ENCODE measurements at places on chromosomes 7 and 10.

- DNase-seq: no peak
These were observed 103.6 kb downstream of the VIPR2 start for GRCh38 chr7:159040912-159041711.

DNA sequence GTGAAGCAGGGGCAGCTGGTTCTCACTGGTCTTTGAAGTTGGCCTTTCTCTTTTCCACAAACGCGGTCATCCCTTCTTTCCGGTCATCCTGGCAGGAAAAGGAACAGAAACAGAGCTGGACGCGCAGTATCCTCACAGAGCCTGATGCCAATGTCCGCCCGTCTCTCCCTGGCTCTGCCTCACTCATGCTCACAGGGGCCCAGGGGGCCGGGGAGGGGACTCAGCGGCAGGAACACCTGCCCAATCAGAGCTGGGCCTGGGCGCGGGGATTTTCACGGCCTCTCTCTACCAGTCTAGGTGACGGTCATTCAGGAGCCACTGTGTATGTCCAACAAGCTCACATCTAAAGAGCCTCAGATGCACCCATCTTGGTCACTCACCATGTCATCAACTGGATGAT, 5.0 kb upstream of the FUOM start:
- no peak for DNase-seq

DNA sequence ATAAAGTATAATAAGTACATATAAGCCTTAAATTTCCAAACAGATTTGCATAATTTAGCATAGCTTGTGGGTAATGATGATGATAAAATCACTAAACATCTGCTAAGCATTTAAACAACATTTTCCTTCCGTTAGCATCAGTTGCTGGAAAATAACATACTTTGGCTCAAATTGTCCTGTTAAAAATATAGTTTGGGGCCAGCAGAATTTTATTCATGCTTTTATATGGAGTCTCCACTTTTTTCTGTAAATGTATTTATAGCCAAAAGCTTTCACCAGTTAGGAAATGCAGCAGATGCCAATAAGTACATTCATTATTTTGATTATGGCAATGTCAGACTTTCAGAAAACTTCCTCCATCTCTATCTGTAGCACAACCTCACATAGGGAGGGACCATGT, 107.2 kb downstream of the CNTNAP2 start:
- DNase-seq: no peak

DNA sequence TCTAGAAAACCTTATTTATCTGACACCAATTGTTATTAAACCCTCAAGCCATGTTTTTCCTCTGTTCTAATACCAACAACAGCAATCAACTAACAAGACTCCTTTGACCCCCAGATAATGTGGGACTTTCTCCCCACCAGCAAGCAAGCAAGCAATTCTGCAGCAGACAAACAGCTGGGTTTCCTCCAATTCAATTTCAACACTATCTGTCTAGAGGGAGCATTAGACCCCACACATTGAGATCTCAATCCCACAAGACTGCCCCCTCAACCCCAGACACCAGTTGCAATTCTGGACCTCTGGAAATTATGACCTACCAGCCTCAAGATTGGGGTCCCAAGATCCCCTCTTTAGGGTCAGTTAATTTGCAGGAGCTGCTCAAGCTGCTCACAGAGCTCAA, 89.4 kb upstream of the TMEM26 start:
- DNase-seq: no peak

DNA sequence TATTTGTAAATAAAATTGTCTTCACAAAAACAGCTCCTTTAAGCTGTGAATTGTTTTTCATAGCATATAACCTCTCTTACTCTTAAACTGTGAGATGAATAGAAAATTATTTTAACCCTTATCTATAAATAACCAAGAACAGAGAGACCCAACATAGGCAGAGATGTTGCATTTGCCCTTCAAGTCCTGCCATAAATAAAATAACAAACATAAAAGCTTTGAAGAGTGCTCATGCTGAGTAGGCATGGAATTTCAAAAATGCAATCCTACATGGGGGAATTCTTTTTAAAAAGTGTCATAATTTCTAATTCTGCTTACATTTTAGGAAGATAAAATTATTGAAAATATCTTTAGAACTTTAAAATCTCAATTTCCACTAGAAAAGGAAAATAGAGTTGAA, 124.1 kb upstream of the FERD3L start:
- DNase-seq: no peak

DNA sequence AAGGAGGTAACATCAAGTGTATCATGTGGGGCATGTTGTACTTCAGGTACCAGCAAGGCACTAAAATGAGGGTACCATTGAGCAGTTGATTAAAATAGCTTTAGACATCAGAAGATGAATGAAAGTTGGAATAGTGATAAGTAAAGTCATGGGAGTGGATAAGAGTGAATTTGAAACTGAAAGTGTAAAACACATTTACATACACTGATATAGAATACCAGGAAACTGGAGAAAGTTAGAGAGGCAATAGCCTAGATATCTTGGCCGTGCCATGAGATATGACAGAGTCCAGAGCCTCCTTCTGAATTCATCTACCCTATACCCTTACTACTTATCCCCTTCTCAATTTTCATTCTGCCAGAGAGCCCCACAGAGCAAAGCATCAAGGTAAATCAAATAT, 76.6 kb downstream of the GRM3 start:
- no peak for DNase-seq

- DNase-seq: peak; percentile 25
These were observed 34.6 kb downstream of the MALSU1 start for GRCh38 chr7:23333671-23334246.

- DNase-seq: no peak
These were observed 329.4 kb upstream of the ZNF32 start for GRCh38 chr10:43978091-43978490.

DNA sequence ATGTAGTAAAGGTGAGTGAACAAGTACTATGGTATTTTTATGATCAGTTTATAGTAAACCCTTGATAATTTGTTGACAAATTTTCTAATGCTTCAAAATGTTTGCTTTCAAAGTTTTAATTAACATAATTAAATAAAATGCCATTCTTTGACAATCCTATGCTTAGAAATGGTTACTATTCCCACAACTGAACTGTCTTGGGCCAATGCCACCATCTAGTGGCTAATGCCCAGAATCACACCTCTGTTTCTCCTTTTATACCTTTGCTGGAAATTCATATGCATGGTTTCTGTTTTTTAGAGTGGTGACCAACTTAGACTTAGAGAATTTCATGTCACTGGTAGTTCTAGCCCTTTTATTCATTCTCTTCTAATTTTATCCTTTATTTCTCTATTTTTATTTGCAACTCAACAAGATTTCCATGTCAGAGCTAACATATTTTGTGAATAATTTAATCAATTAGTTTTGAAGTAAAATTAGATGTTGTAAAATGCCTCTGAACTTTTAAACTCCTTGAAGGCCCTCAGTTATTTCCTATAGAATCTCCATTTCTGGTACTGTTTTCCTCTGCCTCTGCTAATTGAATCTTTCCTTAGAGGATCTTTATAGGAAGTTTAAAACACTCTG, 31.1 kb downstream of the PCGF5 start:
- peak; percentile 82 for DNase-seq

DNA sequence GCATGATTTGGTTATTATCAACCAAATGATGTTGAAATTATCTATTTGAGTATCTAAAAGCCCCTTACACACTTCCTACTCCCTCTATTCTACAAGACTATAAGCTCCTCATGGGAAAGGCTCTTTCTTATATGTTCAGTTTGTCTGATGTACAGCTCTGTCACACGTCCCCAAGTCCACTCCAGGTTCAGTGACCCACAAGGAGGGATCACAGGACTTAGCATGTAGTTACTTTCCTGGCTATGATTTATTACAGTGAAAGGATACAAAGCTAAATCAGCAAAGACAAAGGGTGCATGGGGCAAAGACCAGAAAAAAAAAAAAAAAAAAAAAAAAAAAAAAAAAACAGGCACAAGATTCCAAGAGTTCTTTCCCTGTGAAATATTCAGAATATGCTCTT, 125.6 kb upstream of the TMEM106B start:
- DNase-seq: no peak

DNA sequence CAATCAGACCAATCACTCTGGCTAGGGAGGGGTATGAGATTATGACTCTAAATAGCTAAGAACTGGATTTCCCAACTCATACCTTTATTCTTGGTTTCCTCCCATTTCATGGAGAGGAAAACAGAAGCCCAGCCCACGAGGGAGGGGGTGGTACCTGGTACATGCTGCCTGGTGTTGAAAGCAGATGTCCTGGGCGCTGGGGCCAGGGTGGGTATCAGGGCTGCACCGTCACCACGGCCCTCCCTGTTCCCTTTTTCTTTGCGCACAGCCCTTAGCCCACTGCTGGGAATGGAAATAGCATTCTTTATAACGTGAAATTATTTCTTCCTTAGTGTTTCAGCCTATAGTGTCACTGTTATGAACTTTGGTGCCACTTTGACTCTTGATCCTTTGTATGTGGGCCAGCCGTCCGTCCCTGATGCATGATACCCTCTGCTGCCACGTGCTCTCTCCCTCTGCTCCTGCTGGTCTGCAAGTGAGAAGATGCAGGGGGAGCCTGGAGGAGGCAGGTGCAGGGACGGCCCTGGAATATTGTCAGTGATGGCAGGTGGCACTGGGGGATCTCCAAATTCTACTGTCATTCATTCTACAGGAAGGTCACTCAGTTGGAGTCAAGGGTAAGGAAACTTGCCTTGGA, 158.5 kb downstream of the CDH23 start:
- DNase-seq: no peak

DNA sequence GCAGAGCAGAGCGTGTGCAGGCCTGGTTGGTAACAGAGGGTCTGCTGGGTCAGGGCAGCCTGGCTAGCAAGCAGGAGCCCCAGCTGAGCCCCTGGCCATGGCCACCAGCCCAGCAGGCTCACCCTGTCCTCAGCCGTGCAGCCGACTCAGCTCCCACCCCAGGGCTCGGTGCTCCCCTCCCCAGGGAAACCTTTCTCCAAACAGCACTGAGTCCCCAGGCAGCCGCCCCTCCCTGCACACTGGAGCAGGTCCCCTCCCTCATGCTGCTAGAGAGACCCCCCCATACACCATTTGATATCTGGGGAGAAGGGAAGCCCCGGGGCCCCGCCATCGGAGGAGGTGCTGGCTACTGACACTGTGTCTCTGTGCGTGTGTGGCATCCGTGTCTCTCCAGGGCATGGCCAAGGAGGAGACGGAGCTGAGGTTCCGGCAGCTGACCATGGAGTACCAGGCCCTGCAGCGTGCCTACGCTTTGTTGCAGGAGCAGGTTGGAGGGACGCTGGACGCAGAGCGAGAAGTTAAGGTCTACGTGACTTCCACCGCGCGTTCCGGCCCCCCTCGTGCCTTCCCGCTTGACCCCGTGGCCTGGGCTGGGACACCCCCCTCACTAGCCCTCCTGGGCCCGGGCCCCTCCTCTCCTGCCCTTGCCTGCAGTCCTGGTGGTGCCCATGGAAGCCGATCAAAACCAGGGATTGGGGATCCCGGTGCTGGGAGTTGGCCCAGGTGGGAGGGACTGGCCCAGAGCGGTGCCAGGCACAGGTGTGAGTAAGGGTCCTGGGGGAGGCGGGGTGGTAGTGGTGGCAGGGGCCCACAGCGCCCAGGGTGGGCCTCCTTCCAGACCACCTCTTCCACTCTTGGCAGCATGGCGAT, 45.0 kb upstream of the DPYSL4 start:
- no peak for DNase-seq

DNA sequence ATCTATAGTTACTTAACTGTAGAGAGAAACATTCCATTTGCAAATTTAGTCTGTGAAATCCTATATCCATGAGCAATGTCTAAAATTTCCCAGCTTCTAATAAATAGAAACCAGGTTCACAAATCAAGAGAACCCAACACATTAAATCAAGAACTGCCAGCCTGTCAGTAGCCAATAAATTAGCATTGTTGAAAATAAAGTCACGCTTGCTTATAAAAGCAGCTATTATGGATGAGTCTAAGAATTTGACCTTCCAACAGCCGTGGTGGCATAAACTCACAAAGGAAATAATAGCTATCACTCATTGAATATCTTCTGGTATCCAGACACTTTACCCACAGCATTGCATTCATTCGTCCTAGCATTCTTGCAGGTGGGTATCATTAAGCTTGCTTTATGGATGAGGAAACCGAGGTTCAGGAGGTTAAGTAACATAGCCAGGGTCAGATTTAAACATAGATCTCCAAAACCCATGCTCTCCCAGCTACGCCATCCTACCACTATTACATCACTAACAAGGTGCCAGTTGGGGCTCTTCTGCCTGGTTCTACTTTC, 260.1 kb upstream of the YAE1 start:
- DNase-seq: no peak

DNA sequence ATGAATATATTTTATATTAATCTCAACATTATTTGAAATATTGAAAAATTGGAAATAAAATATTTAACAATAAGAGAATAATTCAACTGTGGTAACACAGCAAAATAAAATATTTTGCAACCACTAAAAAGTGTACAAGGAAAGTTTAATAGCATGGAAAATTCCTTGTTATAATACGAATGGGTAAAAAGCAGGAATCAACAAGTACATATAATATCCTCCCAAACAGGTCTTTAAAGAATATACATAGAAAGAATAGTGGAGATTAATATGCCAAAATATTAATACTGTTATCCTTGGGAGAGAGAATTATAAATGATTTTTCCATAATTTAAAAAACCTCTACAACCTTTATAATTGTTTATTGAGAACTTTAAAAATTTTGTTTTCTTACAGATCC, 1.0 kb downstream of the DNAJC12 start:
- DNase-seq: no peak

DNA sequence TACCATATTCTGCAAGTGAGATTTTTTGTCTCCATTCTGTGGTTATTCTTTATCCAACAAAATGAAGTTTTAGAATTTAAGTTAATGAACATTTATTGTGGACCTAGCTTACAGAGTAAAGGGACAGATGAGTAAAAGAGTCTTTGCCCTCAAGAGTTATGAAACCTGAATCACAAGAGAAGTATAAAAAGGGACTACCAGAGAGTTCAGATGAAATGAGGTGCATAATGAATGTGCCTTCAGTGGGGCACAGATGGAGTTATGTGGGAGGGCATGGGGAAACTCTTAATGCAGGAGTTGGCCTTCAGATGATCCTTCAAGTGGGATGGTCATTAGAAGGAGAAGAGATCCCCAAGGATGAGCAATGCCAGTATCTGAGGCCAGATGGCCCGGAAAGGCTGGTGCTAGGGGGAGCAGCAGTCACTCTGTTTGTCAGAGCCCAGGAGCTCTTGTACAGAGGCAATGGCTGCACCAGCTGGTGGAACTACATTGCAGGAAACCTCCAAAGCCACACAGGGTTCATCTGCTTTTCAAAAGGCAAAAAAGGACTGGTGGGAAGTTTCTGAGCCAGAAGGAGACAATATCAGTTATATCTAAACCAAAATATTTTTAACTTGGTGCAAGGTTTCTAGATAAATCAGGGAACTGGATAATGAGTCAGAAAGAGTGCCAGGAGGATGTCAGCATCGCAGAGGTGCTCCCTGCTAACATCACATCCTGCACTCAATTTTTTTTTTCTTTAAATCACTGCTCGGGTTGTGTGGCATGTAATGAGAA, 162.0 kb downstream of the KLF6 start:
- no peak for DNase-seq
